ENCODE measurements at places on chromosomes 5 and 9.

DNA sequence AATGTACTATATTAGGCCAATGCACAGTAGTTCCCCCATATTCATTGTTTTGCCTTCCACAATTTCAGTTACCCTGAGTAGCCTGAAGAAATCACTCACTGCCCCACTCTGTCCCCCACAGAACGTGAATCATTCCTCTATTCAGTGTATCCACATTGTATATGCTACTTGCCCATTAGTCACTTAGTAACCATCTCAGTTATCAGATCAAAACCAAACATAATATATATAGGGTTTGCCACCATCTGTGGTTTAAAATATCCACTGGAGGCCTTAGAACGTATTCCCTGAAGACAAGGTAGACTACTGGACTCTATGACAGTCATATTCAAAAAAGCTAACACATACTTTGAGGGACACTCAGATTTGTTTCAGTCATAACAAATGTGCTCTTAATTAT is 465.7 kb upstream of the RGMB start:
- DNase-seq: no peak

DNA sequence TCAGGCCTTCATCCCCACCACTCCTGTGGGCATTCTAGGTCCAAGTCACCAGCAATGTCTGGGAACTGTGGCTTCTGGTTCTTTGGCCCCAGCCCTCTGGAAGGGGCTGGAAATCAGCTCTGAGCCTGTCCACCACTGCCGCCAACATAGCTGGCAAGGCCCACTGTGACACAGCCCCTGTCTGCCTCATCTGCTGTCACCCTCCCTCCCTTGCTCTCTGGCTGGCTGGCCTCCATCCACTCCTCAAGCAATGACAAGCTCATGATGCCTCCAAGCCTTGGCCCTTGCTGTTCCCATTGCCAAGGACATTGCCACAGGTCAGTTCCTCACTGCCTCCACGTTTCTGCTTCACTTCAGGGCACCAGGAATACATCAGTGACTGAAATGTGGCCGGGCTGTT is 93.7 kb downstream of the LHX2 start:
- DNase-seq: no peak

GRCh38 chr5:36079200-36079781 is 12.6 kb upstream of the UGT3A2 start:
- DNase-seq: no peak

- no peak for DNase-seq
These were observed 298.4 kb downstream of the TLE1 start for GRCh38 chr9:81390792-81391456.

DNA sequence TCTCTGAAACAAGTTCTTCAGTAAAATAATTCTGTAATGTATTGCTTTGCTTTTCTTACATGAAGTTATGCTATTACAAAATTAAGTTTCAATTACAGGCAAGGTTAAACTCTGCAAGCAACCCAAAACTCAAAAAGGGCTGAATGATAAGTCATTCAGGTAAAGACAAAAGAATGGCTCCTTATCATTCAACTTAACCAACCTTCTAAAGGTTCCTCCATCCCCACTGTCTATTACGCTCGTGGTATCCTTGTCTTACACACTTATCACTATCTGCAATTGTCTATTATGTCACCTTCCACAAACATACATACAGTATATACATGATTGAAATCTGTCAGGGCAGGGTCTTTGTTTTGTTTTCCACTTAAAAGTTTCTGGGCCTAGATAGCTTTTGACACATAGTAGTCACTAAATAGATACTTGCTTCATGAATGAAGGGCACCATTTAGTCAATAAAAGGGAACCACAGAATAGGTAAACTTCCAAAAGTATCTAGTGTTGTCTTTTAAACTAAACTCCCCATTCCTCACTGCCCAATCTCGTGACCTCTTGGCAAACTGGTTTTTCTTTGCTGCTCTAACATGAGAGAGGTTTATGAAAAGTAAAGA is 6.9 kb downstream of the RPL37 start:
- DNase-seq: no peak

DNA sequence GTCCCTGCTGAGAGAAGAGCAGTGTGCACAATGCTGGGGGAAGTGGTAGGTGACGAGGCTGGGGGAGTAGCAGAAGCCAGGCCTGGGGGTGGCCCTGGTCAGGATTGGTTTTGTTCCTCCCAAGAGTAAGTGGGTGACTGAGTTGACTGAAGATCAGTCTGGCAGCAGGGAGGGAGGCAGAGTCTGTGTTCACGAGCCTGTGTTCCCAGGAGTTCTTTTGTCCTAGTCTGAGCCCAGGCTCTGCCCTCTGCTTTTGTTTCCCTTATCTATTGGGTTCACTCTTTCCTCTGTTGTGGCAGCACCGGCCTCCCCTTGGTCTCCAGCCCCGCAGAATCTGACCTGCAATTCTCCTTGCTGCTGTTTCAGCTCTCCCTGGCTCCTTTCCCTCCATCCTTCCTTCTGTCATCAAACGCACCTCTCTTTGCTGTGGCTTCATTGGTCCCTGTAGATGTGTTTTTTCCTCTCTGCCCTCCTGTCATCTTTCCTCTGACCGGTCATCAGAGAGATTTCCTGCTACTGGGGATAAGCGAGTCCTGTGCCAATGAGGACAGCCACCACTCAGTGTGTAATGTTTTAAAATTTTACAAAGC is 607.4 kb downstream of the KIF4B start:
- no peak for DNase-seq

- DNase-seq: no peak
These were observed 656.5 kb upstream of the GRAMD2B start for GRCh38 chr5:125766706-125767105.

DNA sequence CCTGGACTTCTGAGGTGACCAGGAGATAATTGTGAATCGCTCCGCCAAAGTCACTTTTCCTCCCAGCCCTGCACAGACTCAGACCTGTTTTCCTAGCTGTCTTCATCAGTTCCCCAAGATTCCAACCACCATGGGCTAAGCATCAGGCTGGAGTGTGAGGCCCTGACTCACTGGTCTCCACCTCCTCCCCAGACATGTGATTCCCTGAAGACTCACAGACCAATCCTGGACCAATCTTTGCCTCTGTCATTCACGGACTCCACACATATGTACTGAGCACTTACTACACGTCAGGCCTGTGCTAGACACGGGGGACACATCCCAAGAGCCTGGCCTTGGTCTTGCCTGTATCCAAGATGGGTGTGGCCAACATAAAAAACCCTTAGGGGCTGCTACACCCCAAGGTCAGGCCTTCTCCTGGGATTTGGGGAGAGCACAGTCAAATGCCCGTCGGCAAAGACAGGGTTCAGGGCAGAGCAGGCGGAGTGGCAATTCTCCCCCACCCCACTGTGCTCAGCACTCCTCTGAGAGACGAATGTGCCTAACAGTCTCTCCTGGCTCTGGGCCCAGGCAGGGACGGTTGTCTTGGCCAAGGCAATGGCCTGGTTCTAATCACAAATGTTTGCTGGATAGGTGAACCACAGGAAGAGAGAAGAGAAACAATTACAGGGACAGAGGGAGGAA is 11.9 kb downstream of the EEIG1 start:
- no peak for DNase-seq
